ENCODE measurements at places on chromosomes 1 and 21. TPM values are rescaled to one million over a fixed set of nuclear protein-coding genes. Genes with fewer than 3 reads are reported as not detected.
A peak's percentile ranks its signal among the peaks of the same experiment; 100 is the strongest.

LAD1 gene
- total RNA-seq = not detected

HAPLN2 gene
- total RNA-seq = 0.41 TPM

UBL4B gene
- 0.41 TPM for total RNA-seq

DNA sequence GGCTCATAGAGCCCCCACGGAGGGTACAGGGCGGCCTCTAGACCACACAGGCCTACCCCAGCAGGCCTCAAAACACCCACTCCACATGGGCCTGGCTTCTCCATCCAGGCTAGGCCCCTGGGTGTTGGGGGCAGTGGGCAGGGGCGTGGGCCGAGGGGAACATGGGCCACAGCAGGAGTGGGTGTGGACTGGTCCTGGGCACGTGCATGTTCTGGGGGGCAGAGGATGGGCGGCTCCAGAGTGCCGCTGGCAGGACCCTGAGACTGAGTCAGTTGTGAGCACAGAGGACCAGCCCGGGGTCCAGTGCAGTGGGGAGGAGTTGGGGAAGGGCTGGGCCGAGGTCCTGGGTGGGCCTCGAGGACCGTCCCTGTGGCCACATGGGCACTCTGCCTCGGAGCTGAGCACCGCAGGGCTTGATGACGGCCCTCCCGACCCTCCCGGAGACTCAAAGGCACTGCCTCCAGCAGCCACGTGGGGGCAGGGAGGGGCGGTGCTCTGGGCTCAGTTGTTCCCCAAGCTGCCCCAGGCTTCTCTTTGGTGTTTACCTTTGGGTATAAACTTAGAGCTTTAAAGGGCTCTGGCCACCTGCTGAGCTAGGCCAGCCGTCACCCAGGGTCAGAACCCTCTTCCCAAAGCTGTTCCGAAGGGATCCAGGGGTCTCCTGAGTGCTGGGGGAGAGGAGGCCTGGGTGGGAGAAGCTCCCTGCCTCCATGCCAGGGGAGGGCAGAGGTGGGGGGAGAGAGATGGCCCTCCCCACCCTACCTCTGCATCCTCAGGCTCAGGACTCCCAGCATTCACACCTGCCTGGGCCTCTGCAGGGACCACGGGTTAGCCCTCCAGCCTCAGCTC is 79.9 kb downstream of the MORN1 start:
- DNase-seq = no peak

GRCh38 chr1:205008896-205009295 is 34.1 kb upstream of the CNTN2 start:
- no peak for DNase-seq

DNA sequence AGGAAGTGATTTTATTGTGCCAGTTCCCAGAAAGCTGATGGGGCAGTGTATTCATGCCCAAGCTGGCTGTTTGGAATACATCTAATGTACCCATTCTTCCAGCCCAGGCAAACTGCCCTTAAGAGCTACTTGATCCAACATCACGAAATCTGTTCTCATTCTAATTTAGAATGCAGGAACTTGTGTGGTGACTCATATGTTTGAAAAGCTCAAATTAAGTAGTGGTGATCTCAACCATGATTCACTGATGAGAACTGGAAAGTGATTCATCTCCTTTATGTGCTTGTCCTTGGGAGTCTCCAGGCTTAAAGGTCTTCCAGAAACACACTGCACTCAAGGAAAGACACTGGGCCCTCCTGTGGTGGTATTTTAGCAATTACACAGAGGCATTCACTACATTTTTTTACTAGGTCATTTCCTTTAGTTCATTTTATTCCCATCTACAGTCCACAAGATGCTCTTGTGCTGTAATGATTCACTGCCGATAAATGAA is 65.4 kb downstream of the RPE65 start:
- peak; percentile 54 for DNase-seq
